ENCODE measurements at places on chromosomes 4 and X.

- DNase-seq: no peak
These were observed 60.7 kb downstream of the RELL1 start for GRCh38 chr4:37625499-37625898.

- no peak for DNase-seq
These were observed at the start of gene ITIH6 for GRCh38 chrX:54798137-54798536. TSS of gene ITIH6 (minus strand) at chrX:54798255. CDS start at chrX:54798210, 45 bp downstream.

GRCh38 chr4:148926276-148927260 lies 484.4 kb upstream of the NR3C2 start:
- no peak for DNase-seq

GRCh38 chrX:6849716-6850414 lies 297.6 kb upstream of the STS start:
- DNase-seq: no peak

DNA sequence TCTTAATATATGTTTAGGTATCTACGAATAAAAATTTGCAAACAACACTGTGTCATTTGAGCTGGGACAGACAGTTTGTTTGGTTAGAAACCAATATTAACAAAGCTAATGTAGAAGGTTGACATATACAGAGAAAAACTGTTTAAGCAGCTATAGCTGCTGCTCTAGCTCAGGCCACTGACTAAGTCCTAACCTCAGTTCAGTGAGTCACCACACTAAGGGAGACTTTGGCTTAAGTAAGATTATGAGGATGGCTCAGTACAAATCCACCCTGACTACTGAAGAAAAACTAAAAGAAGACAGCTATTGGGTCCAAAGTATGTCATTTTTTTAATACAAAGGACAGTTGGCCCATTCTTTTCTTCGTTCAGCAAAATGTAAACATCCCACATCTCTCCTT lies 717.3 kb upstream of the ACTRT1 start:
- DNase-seq: no peak

DNA sequence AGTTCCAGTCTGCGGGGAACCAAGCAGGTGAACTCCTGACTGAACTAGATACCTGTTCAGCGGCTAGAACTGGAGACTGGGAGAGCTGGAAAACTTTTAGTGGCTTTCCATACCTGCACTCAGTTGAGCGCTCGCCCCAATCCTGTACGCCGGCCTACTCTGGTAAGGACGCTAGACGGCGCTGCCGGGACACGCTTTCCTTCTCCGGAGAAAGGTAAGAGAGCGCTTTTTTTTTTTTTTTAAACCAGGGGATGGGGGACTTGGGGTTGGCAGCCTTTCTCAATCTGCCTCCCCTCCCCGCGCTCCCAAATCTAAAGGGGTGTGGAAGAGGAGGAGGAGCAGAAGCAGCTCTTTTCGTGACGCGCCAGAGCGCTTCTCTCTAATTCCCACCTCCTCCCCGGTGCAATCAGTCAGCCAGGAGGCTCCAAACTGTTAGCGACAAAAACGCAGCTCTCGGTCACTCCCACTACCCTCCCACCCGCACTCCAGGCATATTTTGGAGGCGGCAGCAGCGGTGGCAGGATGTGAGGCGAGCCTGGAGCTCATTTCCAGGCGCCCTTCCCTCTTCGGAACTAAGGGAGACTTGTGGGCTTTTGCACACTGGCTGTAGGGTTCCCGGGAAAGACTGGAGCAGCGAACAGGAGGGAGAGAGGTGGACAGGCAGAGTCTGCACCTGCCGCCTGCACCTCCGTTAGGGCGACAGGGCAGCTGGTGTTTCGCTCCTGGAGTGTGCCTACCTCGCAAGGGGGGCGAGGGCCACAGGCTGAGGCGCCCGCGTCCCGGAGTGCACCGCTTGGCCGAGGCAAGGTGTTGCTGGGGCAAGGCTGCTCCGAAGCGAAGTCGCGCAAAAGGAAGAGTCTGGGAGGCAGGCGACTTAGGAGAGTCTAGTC lies at the start of gene IL1RAPL2:
TSS of gene IL1RAPL2 (plus strand) at position 409 of the 890 bp plus-strand sequence.
- DNase-seq: no peak

- no peak for DNase-seq
These were observed 162.8 kb downstream of the PPP1R2C start for GRCh38 chrX:42615161-42615563.

GRCh38 chrX:71627588-71628404 lies 9.5 kb upstream of the CXCR3 start:
- no peak for DNase-seq

DNA sequence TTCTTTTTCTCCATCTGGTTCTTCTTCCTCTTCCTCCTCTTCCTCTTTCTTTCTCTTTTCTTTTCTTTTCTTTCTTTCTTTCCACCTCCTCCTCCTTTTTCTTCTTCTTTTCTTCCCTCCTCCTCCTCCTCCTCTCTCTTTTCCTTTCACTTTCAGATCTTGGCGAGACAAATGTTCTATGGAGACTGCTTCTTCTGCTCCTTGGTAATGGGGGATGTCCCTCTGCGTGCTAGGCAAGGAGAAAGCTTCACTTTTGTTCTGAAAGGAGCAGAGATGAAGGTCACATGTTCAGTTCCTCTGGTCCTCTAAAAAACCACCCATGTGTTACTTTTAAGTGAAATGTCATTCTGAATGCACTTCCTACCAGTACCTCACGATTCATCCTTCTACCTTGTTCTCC lies 33.2 kb downstream of the NBDY start:
- no peak for DNase-seq

- no peak for DNase-seq
These were observed 1.0 kb downstream of the SLITRK4 start for GRCh38 chrX:143634663-143635455.

DNA sequence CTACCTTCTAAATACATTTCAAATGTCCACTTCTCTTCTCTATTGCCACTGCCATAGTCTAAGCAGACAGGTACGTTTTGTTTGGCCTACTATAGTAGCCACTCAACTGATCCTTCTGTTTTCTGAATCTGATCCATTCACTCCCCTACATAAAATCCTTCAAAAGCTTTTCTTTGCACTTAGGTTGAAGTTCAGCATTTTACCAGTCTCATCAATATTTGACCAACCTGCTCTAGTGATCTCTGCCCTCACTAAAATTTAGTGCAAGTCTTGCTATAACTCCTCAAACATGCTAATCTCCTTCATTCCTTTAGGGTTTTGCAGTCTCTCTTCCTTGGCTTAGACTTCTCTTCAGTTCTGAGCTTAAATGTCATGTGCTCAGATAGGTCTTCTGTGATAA lies 33.4 kb downstream of the EGF start:
- no peak for DNase-seq

- DNase-seq: no peak
These were observed 10.9 kb upstream of the DDX3X start for GRCh38 chrX:41322821-41323603.

DNA sequence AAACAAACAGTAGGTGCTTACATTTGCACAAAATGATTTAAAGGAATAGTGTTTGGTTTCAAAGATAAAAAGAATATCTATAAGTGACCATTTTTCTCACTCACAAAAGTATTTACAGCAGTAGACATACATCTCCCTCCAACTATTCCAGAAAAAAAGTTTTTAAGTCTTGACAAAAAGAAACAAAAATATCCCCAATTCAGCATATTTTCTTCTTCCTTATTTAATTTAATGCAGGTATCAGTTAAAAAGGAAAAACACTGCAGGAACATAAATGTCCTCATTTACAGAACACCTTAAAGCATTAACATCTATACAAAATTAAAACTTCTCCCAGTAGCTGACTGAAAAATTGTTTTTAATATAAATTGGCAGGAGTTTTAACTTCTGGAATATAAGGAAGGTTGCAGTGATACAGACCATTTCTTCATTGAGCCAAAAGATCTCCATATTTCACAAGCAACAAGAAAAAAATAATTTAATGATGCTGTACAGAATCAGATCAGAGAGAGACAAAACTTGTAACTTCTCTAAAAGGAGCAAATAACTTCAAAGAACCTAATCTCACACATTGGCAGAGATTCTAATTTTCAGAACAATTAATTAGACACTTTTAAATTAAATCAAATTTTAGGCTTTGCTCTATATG lies 4.3 kb downstream of the MAB21L2 start:
- DNase-seq: no peak

DNA sequence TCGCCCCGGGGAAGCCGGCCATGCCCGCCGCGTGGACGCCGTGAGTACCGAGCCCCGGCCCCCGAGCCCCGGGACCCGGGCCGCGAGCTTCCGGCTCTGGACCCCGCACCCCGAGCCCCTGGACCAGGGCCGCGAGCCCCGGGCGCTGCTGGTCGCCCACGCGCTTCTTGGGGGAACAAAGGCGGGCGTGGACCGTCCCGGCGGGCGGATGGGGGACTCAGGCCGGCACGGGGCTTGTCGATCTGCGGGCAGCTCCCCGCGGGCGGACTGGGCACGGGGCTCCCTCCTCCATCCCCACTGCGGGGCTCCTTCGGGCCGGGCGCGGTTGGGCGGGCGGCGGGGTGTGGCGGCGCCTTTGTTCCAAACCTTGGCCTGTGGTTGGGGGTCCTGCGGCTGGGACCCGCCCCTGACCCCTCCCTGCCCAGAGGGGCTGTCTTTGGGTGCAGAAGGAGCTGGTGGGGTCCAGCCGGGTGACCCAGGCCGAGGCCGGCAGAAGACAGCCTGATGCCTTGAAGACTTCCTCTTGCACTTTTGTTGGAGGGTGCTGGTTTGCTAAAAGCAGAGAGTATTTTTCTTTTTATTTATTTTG lies 25.2 kb upstream of the ADD1 start:
- no peak for DNase-seq

- DNase-seq: no peak
These were observed 30.5 kb upstream of the ACSL1 start for GRCh38 chr4:184856277-184856609.

DNA sequence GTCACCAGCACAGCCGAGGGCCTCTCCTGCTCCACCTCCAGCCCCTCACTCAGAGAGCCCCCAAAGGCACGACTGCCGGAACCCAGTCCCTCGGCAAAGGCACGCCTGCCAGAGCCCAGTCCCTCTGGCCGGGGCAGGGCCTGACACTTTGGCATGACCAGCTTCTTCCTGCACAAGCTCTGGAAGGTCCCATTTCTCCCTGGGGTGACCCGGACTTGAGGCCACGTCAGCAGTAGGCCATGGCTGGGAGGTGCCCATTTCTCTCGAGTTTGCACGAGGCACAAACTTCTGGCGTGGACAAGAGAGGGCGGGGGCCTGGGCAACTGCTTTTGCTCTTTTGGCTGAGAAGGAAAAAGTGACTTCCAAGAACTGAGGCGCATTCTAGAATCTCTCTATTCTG lies 62.2 kb upstream of the GPR78 start:
- no peak for DNase-seq

DNA sequence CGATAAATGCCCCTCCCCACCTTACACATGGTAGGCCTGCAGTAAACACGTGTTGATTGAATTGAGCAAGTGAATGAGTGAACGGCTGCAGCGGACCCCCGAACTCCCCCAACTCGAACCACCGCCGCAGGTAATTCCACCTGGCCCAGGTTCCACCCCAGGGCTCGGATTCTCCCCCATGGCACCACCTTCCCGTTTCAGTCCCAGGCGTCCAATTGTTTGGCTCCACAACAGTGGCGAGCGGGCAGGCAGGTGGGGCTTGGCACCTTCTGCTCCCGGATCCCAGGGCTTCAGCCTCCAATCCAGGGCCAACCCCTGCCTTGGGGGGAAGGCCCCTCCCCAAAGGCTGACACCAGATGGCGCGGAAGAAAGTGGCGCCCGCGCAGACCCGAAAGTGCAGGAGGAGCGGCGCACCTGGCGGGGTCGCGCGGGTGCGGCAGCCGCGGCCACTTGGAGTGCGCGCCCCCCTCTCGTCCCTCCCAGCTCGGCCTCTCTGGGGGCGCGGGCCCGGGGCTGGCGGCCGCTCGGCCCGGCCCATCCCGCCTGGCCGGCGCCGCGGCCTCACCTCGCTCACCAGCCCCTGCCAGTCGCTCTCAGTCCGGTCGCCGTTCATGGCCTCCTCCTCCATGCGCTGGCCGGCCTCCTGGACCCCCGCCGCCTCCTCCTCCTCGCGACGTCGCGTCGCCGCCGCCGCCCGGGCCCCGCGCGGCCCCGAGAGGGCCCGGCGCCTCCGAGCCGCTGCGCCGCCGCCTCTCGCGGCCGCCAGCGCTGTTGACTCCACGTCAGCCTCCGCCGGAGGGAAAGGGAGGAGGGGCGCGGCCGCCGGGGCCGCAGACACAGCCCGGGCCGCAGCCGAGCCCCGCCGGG lies at the start of gene CCDC149:
TSS of gene CCDC149 (minus strand) at position 791 of the 867 bp plus-strand sequence. CDS start at position 613, 178 bp downstream.
- no peak for DNase-seq

- DNase-seq: no peak
These were observed 284.6 kb upstream of the GATB start for GRCh38 chr4:152045449-152045806.

- no peak for DNase-seq
These were observed 7.5 kb downstream of the CD99 start for GRCh38 chrX:2698604-2699003.

GRCh38 chr4:1593458-1593857 lies 90.7 kb downstream of the FAM53A start:
- no peak for DNase-seq

GRCh38 chrX:29744966-29745365 lies 470.4 kb upstream of the MAGEB2 start:
- no peak for DNase-seq

GRCh38 chr4:108051343-108051742 lies 61.7 kb downstream of the HADH start:
- no peak for DNase-seq

- no peak for DNase-seq
These were observed 154.1 kb upstream of the CXCL13 start for GRCh38 chr4:77451530-77451929.

- no peak for DNase-seq
These were observed 11.0 kb downstream of the STIM2 start for GRCh38 chr4:26871611-26872010.

- DNase-seq: no peak
These were observed 152.3 kb upstream of the KLF3 start for GRCh38 chr4:38511702-38512101.

- DNase-seq: no peak
These were observed 731.3 kb downstream of the DMD start for GRCh38 chrX:32480019-32480418.

DNA sequence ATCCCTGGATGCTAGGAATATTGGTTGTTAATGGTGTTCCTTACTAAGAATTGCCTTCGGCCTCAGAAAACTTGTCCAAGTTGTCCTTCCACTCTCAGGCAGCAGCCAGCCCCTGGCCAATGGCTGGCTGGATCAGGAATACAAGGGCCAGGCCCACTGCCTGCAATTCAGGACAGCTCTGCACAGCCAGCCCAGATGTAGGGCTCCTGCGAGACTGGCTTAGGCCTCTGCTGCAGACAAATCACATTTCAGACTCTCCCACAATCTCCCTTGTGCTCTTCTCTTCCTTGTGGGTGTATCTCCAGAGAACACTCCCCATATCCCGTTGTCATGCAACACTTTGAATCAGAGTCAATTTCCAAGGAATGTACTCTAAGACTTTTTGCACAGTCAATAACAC lies 747.6 kb upstream of the FTHL17 start:
- DNase-seq: no peak

- DNase-seq: no peak
These were observed 671.7 kb upstream of the NR3C2 start for GRCh38 chr4:149113804-149114430.

DNA sequence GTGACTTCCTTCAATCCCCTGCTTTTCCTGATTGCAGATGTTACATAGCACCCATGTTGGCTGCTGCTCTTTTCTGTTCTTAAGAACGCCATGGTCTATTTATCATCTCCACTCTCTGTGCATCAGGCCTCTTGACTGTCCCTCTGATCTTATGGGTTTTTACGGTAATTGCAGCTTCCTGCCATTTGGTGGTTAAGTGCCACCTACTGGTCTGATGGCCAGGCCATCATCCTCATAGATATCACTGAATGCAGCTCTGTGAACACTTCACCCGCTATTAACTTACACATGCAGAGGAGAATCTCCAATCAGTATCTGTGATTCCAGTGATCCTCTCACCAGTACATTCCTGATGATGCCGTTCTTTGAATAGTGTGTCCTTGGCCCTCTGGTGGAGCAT lies 382.4 kb downstream of the TRAM1L1 start:
- no peak for DNase-seq
